Kidney (tissue), 22 donors: ENCODE measurements at places on chromosomes 4 and X.

DNA sequence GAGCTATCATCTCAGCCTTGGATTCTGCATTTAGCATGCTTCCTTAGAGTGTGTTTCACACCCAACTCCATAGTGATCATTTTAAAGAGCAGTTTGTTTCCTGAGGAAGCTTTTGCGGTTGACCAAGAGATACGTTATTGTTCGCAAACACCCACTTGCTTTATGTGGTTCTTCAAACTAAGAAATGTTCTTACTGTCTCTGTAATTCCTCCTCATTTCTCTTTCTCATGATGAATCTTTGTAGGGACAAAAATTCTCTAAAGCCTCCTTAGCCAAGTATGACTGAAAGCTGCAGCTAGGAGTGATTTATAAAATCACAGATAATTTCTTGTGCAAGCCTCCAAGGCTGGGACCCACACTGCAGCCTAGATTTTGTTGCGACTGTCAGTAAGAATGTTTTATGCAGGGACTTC lies 10.0 kb downstream of the TNIP3 start:
- DNase-seq = no peak

DNA sequence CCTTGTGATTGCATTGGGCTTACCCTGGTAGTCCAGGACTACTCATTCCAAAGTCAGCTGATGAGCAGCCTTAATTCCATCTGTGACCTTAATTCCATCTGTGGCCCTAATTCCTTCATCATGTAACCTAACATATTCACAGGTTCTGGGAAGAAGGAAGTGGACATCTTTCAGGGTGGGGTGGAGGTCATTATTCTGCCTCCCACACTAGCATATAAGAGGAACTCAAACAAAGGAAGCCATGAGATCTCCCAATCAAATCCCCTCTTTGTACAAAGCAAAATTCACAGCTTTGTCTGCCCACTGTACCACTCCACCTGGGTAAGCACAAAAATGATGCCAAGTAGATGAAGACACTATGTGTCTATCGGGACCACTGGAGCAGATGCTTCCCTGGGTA lies 87.3 kb downstream of the SLC2A9 start:
- no peak for DNase-seq

- DNase-seq = no peak
Observed at GRCh38 chr4:109708990-109709389, 5.7 kb upstream of the CASP6 start.

DNA sequence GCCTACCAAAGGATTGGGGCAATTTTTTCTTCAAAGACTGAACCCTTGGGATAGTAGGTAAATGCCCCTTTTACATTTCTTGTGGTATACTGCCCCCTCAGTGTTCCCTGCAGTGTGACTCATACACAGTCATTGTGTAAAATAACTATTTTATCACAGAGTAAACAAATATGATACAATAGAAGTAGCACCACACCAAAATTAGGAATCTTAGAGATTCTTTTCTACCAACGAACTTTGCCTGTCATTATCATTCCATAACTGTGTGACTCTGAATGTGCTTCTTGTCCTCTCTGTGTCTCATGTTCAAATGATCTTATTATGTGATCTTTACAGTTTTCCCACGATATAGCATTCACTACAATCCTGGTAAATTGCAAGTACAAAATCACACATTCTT lies 517.0 kb downstream of the ZIC3 start:
- DNase-seq = no peak

- no peak for DNase-seq
Observed at GRCh38 chr4:104394406-104395167, 100.1 kb downstream of the CXXC4 start.

DNA sequence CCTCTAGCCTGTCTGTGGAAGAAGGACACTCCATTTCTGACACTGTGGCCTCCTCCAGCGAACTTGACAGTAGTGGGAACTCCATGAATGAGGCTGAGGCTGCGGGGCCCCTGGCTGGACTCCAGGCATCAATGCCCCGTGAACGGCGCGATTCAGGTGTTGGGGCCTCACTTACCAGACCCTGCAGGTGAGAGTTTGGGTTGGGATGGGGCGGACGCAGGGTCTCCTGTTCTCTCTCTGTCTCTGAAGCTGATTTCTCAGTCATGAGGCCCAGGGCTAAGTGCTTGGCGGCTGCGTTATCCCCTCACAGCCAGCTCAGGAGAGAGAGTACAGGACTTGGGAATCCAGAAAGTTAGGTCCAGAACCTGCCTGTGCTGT lies 71.0 kb downstream of the STARD8 start:
- no peak for DNase-seq

GRCh38 chr4:15636818-15637217 lies 18.3 kb downstream of the FBXL5 start:
- no peak for DNase-seq

DNA sequence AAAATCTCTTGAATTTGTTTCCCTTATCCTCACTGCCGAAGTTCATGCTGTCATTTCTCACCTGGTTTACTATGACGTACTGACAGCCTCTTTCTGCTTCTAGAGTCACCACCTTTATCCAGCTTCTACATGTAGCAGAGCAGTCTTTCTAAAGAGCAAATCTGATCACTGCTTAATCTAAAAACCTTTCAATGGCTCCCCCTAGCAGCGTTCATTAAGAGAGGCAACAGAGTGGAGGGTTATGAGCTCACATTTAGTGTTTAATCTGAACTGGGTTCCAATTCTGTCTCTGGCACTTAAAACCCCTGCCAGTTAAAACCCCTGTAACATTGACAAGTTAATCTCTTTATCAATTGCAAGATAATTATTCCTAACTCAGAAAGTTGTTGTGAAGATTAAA lies 4.4 kb downstream of the RBPJ start:
- no peak for DNase-seq

GRCh38 chr4:77430847-77431246 lies 174.8 kb upstream of the CXCL13 start:
- DNase-seq = no peak

GRCh38 chrX:108664701-108665100 lies 71.7 kb downstream of the IRS4 start:
- no peak for DNase-seq

GRCh38 chr4:126354784-126355183 lies 1040.0 kb downstream of the FAT4 start:
- DNase-seq = no peak

- peak; percentile 97 for DNase-seq
Observed at GRCh38 chr4:113761620-113762185, at the start of gene CAMK2D. Gene CAMK2D (minus strand): TSS chr4:113761738. CDS start chr4:113761068, 670 bp downstream.

- DNase-seq = no peak
Observed at GRCh38 chr4:3365871-3366842, 73.3 kb downstream of the RGS12 start.

- peak; percentile 48 for DNase-seq
Observed at GRCh38 chrX:119692191-119693039, 553 bp downstream of the SEPTIN6 start.

- no peak for DNase-seq
Observed at GRCh38 chr4:17884063-17884462, 73.3 kb downstream of the NCAPG start.

- no peak for DNase-seq
Observed at GRCh38 chr4:156781852-156782251, 189.7 kb downstream of the PDGFC start.

- peak; percentile 44 for DNase-seq
Observed at GRCh38 chr4:82753725-82754410, 44.7 kb downstream of the SCD5 start.

DNA sequence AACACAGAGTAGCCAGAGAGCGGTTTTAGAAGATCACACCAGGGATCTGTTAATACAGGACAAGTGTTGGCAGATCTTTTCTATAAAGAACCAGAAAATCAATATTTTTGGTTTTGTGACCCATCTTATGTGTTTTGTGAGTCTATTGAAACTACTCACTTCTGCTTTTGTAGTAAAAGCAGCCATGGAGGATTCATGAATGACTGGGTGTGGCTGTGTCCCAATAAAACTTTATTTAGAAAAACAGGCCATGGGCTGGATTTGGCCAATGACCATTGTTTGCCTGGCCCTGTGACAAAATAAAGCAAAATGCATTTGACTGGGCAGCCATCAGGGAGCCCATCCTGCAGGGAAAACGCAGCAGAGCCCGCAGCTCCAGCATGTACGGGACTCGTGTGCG lies 99.9 kb upstream of the ADRA2C start:
- no peak for DNase-seq

GRCh38 chrX:38607976-38608375 lies 46.6 kb downstream of the TSPAN7 start:
- no peak for DNase-seq
